ENCODE measurements at places on chromosomes 4 and X.

DNA sequence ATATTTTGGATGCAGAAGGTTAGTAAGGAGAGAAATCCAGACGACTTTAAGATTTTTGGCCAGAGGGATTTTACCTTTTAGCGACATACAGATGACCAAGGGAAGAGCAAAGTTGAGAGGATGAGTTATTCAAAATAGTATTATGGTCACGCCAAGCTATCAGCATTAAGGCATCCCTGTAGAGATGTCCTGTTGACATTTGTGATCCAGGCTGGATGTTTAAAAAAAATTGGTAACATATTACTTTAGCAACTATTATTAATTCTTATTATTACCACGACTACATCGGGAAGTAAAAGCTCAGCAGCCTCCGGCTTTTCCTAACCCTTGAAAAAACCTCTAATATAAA, 562 bp upstream of the OSTC start:
- DNase-seq = no peak

DNA sequence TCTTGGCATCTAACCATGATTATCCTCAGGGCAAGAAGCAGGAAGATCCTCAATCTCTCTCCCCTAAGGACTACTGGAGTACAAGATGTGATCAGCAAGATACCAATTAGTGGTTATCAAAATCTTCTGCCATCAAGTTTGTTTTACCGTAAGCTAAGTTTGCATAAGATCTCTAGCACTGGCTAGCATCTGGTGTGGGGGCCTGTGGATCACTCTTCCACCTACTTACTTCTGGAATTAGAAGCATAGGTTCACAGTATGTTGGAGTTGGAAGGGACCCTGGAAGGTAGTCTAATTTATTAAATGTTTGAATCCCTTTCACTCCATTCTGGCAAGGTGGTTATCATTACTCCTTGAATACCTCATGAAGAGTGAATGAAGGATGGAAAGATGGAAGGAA, 93.3 kb upstream of the BANK1 start:
- no peak for DNase-seq

DNA sequence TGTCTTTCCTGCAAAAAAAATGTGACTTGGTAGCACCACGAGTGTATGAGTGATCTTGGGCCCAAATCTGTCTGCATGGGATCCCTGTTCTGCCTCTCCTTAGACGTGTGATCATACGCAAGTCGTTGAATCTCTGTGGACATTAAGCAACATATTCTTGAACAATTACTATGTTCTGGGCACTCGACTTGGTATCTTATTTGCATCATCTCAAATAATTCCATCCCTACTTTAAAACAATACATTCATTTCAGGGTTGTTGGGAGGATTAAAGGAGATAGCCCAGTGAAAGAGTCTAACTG, 145.4 kb upstream of the CPEB2 start:
- no peak for DNase-seq

- no peak for DNase-seq
These were observed 172.5 kb upstream of the CPEB2 start for GRCh38 chr4:14829795-14830194.

DNA sequence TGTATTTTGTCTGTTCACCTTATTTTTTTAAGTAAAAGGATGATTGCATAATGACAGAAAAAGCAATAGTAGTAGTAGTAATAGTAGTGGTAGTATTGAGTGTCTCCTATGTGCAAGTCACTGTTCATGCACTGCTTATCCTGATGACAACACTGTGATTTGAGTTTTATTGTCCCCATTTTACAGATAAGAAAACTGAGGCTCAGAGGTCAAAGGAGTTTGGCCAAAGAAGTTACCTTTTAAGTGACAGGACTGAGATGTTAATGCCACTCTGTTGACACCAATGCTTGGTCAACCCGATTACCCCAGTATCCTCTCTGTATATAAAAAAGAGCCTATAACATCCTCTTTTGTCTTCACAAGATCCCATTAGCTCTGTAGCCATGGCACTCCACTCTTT, 100.5 kb upstream of the FRMPD3 start:
- DNase-seq = no peak

- no peak for DNase-seq
These were observed at the start of gene PABPC4L for GRCh38 chr4:134201216-134202161. Gene PABPC4L, minus strand, starts transcription at chr4:134201789. Its CDS starts 770 bp downstream, at chr4:134201019.

- no peak for DNase-seq
These were observed 70.0 kb upstream of the FRG1 start for GRCh38 chr4:189870511-189871234.

DNA sequence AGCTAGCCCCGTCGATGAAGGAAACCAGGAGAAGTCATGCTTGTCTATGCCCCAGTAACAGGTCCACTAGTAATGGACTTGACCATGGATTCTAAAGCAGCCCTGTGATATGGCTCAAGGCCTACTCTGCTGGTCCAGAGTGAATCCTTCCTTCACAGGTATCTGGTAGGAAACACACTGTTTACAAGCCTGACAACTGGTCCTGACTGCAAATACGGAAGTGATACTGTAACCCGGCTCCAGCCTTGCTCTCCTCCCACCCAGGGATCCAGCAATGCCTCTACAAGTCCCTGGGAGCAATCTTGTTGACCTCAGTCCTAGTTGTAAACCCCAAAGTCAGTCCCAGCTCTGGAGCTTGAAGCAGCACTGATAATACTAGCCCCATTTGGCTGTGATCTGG, 239.2 kb upstream of the GRID2 start:
- no peak for DNase-seq

DNA sequence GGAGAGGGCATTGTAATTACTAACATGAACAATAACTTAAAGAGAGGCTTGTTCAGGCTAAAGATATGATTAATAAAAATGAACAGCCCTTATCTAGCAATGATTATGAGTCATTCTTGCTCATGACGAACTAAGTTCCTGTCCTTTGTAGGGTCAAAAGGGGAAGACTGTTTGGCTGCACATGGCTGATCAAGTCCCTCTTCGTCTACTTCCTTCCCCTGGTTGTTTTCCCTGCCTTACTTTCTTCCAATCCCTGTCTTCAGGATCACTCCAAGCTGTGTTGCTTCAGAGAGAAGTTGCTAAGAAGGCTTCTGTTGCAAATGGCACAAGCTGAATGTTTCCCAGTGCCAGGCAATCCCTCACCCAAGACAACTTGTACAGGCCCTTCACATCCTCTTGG, 115.0 kb upstream of the HS3ST1 start:
- no peak for DNase-seq

- no peak for DNase-seq
These were observed 48.0 kb downstream of the RAPGEF2 start for GRCh38 chr4:159150821-159151390.

GRCh38 chr4:48467891-48468290, 15.3 kb upstream of the SLC10A4 start:
- DNase-seq = no peak

- DNase-seq = no peak
These were observed 135.6 kb upstream of the EPHA5 start for GRCh38 chr4:65805936-65806335.

DNA sequence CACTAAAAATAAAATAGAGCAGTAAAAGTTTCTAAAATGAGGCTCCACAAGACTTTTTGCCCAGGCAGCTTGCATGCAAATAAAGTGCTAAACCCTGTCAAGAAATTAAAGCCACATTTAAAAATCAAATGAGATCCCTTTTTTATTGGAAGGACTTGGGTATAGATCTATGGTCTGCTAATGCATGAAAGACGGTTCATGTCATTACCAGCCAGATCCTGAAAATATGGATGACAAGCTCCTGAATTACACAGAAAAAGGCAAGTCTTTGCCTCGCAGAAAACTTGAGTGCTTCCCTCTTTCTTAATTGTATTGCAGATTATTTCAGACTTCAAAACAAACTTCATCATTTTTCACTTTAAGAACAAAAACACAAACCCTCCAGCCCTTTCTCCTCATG, 169.6 kb downstream of the LDB2 start:
- no peak for DNase-seq

DNA sequence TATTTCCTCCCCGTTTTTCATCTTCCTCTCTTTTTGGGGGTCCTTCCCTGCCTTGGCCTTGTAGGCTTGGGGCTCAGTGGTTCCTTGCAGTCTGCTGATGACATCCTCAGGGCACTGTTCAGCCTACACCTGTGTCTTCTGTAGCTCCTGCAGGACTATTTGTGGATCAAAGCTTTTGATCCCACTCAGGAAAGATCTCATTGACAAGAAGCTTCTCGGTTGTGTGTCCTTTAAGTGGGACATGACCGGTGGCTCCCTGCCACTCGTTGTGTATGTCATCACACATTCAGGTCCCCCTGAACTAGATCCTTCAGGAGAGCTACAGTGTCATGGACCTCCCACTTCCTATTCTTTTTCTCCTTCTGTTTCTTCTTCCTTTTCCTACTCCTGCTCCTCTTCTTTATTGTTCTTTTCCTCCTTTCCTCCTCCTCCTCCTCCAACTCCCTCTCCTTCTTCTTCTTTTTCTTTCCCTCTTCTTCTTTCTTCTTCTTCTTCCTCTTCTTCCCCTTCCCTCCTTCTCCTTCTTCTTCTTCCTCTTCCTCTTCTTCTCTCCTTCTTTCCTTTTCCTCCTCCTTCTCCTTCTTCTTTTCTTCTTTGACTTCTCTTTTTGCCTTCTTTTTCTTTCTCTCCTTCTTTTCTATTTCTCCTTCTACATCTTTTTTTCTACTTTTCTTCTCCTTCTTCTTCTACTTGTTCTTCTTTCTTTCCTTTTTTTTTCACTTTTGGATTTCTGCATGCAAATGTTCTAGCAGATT, 67.8 kb downstream of the NBDY start:
- no peak for DNase-seq

- no peak for DNase-seq
These were observed 1134.4 kb downstream of the PDHA2 start for GRCh38 chr4:96974295-96974694.

- DNase-seq = no peak
These were observed 42.2 kb upstream of the CXCL8 start for GRCh38 chr4:73698217-73698616.

DNA sequence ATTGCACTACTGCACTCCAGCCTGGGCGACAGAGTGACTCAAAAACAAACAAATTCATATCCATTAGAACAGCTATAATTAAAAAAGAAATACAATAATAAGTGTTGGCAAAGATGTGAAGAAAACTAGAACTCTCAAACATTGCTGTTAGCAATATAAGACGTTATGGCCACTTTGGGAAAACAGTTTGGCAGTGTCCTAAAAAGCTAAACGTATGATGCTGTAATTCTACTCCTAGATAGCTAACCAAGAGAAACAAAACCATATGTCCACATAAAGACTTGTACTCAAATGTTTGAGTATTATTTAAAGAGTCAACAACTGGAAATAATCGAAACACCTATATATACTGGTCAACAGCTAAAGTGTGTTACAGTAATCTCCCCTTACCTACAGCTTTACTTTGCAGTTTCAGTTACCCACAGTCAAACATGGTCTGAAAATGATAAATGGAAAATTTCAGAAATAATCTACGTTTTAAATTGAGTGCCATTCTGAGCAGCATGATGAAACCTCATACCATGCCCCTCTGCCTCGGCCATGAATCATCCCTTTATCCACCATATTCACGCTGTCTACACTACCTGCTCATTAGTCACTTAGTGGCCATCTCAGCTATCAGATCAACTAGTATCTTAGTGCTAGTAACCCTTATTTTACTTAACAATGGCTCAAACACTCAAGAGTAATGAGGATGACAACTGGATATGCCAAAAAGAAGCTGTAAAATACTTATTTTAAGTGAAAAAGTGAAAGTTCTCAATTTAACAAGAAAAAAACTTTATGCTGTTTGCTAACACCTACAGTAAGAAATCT, 4.9 kb downstream of the ELF2 start:
- no peak for DNase-seq

GRCh38 chrX:125651426-125651825, 331.8 kb downstream of the TEX13C start:
- no peak for DNase-seq

GRCh38 chr4:37001688-37002436, 242.7 kb upstream of the NWD2 start:
- DNase-seq = no peak

- DNase-seq = no peak
These were observed 45.0 kb upstream of the NR3C2 start for GRCh38 chr4:148487181-148487580.

- no peak for DNase-seq
These were observed 5.7 kb upstream of the XK start for GRCh38 chrX:37679888-37680287.

- no peak for DNase-seq
These were observed 87.0 kb downstream of the GLRA2 start for GRCh38 chrX:14616301-14616700.

- no peak for DNase-seq
These were observed 4.1 kb downstream of the S100G start for GRCh38 chrX:16654093-16654492.

DNA sequence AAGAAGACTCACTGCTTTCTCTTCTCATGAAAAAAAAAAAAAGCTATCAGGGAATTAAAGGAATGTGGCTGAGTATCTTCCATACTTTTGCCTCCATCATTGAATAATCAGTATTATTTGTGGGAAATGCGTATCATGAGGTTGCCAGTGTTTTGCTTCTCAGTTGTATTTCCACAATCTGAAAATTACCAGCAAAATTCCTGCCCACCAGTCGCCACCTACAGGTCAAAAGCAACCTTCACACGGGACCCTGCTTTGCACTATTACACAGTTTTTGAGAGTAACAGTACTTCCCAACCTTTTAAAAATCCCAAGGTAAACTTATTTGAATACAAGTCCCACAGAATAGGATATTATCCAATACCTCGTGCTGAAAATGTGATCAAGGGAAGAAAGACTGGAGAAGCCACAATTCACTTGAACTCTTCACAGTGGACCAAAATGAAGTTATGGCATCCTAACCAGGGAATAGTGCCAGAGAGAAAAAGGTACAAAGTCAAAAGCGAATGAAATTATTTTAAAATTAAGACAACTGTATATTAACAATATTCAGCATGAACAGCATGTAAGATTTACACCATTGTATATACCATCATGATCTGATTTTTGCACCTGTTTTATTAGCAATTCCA, 30.4 kb downstream of the PGRMC1 start:
- no peak for DNase-seq

DNA sequence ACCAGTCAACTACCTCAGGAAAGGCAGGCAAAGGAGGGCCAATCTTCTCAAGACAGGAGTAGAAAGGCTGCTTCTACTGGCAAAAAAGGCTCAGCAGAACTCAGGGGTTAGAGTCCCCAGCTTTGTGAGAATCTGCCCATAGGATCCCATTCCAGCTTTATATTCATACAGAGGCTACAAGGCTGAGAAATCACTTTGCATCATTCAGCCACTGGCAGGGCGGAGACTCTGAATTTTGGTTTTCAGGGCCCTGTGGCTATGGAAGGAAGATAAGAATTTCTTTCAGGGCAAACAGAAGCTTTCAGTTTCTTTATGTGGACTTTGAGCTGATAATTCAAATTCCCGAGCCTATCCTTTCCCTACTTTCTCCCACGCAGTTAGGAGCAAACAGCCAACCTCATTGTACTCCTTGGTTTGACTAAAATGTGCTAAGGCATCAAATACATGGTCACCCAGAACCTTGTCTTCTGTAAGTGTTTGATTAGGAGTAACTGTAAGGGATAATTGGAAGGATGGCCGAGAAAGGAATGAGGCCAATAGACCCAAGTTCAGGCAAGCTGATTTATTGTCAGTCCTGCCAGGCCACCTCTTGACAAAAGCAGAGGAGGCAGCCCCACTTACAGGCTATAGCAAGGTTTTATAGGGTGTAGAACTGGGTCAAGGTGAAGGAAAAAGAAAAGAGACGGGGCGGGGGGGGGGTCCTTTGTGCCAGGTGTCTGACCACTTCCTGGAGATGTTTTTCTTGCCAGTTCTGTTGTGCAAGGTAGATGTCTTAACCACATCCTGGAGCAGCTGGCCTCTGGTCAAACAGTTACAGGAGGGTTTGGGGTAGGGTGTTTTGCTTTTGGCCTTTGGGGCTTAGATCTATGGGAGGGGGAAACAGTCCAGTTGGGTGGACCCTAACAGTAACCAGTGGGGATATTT, 165.3 kb upstream of the PPP1R2C start:
- no peak for DNase-seq
